Kidney (tissue), 22 donors: ENCODE measurements at places on chromosomes 2 and 18. TPM values are rescaled to one million over a fixed set of nuclear protein-coding genes. Genes with fewer than 3 reads are reported as not detected.

DNA sequence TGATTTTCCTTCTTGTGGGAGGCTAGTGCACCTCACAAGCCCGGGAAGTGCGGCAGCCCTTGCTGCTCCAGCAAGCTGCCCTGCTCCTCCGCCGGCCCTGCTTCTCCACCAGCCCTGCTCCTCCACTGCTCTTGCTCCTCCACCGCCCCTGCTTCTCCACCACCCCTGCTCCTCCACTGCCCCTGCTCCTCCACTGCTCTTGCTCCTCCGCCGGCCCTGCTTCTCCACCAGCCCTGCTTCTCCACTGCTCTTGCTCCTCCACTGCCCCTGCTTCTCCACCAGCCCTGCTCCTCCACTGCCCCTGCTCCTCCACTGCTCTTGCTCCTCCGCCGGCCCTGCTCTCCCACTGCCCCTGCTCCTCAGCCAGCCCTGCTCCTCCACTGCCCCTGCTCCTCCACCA lies 95.6 kb downstream of the NDUFA10 start:
- peak; percentile 13 for DNase-seq
- H3K4me1 ChIP-seq: no peaks in the 10 kb centered on the region
- H3K4me3 ChIP-seq: no peak overlapping the region
- no peaks in the 10 kb centered on the region for H3K27me3 ChIP-seq

Gene DSC1
- total RNA-seq: not detected

GRCh38 chr2:238131761-238132462 lies 6.6 kb upstream of the KLHL30 start:
- no peaks in the 10 kb centered on the region for H3K27me3 ChIP-seq
- no peaks in the 10 kb centered on the region for H3K36me3 ChIP-seq
- peaks cover 2% of the 10 kb centered on the region for H3K4me1 ChIP-seq
- no peak overlapping the region for H3K4me3 ChIP-seq
- no peak for DNase-seq

Gene C2orf66
- total RNA-seq: not detected

- H3K36me3 ChIP-seq: peaks cover 6% of the 10 kb centered on the region
- no peak for DNase-seq
- no peak overlapping the region for H3K4me3 ChIP-seq
- no peaks in the 10 kb centered on the region for H3K27me3 ChIP-seq
These were observed 6.2 kb downstream of the ARMC9 start for GRCh38 chr2:231204581-231204980.

GRCh38 chr18:51235009-51235789 lies 37.7 kb upstream of the MEX3C start:
- DNase-seq: no peak
- no peak overlapping the region for H3K4me3 ChIP-seq
- H3K4me1 ChIP-seq: no peaks in the 10 kb centered on the region

GRCh38 chr18:24964216-24964615 lies 387.8 kb downstream of the ZNF521 start:
- H3K36me3 ChIP-seq: no peaks in the 10 kb centered on the region
- H3K27me3 ChIP-seq: no peaks in the 10 kb centered on the region
- no peak for DNase-seq
- H3K27ac ChIP-seq: no peak overlapping the region

DNA sequence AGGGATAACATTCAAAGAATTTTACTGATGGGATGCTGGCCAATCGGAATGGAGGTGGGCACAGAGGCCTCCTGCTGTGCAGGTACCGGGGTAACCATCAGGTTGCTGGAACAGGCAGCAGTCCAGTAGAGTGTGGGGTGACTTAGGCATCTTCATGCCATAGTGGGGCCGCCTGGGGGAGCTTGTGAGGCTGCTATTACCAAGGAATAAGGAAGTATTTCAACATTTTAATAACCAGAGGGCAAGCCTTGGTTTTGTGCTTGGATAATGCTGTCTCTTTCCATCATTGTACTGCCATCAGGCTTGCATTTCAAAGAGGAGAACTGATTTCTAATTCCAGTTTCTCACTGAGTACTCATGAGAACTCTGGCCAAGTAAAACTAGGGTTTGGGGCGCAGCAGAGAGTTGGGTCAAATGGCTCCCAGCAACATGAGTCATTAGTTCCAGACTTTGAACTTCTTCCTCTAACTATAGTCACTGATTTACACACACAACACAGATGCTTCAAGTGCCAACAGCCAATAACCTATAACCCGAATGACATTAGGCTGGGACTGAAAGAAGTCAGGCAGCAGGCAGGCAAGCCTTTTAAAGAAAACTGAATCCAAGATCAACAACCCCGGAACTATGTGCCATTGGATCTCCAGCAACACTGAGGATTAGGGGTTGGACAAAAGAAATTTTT lies 56.1 kb upstream of the FHL2 start:
- H3K27ac ChIP-seq: peak overlapping the region; percentile 77
- no peaks in the 10 kb centered on the region for H3K27me3 ChIP-seq
- H3K4me1 ChIP-seq: peaks cover 8% of the 10 kb centered on the region
- peak; percentile 78 for DNase-seq

DNA sequence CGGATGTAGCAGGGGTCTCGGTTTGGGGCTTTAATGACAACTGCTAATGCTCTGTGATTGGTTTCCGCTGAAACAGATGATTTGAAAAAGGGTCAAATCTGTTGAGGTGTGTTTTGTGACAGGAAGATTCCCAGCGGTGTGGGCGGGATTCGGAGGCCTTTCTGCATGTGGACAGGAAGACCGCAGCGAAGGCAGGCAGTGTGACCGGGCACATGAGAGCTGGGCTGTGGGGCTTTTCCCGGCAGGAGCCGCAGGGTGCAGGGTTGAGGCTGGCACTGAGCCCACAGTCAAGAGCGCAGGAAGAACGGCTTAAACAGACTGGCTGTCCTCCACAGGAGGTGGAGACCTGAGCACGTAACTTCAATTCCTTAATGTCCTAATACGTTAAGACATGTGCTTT lies 180.0 kb upstream of the TPO start:
- H3K27ac ChIP-seq: no peak overlapping the region
- no peak overlapping the region for H3K4me3 ChIP-seq
- H3K36me3 ChIP-seq: no peaks in the 10 kb centered on the region
- H3K27me3 ChIP-seq: no peaks in the 10 kb centered on the region

Gene SRSF7
- 123 TPM for total RNA-seq

GRCh38 chr18:41949206-41949920 lies 5.7 kb upstream of the PIK3C3 start:
- no peaks in the 10 kb centered on the region for H3K27me3 ChIP-seq
- no peak overlapping the region for H3K4me3 ChIP-seq
- no peak for DNase-seq
- no peak overlapping the region for H3K27ac ChIP-seq
- no peaks in the 10 kb centered on the region for H3K36me3 ChIP-seq

DNA sequence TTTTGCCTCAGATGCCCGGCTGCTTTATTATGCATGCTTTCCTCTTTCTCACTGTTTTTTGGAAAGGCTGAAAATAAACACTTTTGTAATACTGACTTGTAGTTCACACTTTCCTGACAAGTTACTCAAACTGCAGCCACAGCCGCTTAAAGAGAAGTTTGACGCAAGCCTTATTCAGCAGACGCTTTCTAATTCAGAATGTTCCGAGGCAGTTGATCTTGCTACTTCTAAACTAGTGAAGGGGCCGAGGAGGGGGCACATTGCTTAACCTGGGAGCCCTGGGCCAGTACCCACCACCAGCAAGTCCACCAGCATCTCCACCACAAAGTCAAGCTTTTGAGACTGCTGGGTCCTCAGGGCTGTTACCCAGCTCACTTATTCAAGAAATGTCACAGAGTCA lies 71.8 kb upstream of the SPRED2 start:
- H3K4me1 ChIP-seq: no peaks in the 10 kb centered on the region
- no peaks in the 10 kb centered on the region for H3K36me3 ChIP-seq
- H3K4me3 ChIP-seq: no peak overlapping the region

GRCh38 chr2:196725218-196725617 lies 74.3 kb downstream of the GTF3C3 start:
- no peak overlapping the region for H3K4me3 ChIP-seq
- no peaks in the 10 kb centered on the region for H3K27me3 ChIP-seq
- no peak overlapping the region for H3K27ac ChIP-seq
- peaks cover 5% of the 10 kb centered on the region for H3K36me3 ChIP-seq
- H3K4me1 ChIP-seq: no peaks in the 10 kb centered on the region
- no peak for DNase-seq

Gene DUSP28
- 7.0 TPM for total RNA-seq

DNA sequence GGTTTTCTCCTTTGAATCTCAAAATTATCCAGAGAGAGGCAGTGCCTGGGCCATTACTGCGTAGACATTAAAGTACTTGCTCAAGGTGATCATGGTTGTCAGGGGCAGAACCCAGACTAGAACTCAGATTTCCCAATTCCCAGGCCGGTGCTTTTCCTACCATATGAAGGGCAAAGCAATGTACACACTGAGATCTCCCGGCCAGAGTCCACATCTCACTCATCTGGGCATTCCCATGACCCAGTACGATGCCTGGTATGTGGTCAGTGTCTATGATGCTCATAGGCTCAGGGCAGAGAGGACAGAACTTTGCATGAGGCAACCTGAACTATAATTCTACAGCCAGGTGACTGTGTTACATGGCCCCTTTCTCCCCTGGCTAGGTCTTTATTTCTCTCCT lies 531.4 kb downstream of the TDRD15 start:
- H3K4me1 ChIP-seq: no peaks in the 10 kb centered on the region
- H3K36me3 ChIP-seq: no peaks in the 10 kb centered on the region
- no peak overlapping the region for H3K4me3 ChIP-seq
- DNase-seq: no peak

- H3K4me3 ChIP-seq: no peak overlapping the region
- H3K4me1 ChIP-seq: no peaks in the 10 kb centered on the region
These were observed 18.1 kb downstream of the LPIN2 start for GRCh38 chr18:2994603-2995432.

DNA sequence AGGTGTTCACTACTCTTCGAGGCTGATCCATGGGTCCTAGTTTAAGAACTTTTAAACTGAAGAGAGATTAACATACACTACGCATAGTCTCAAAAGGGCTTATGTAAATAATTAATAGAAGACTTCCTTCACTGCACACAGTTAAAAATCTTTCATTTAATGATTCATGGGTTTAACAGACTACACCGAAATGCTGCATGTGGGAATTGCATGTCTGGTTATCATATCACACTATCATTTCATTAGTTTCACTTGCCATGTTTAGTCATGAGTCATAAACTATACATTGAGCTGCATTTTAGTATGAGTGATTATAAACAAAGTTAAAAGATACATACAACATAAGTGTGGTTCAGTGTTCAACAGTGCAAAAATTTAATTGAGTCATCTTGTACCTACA lies 31.2 kb downstream of the GLS start:
- DNase-seq: peak; percentile 75
- no peak overlapping the region for H3K4me3 ChIP-seq
- H3K27me3 ChIP-seq: no peaks in the 10 kb centered on the region
- H3K4me1 ChIP-seq: peaks cover 4% of the 10 kb centered on the region
- peaks cover 12% of the 10 kb centered on the region for H3K36me3 ChIP-seq

Gene TFCP2L1
- 172 TPM for total RNA-seq

DNA sequence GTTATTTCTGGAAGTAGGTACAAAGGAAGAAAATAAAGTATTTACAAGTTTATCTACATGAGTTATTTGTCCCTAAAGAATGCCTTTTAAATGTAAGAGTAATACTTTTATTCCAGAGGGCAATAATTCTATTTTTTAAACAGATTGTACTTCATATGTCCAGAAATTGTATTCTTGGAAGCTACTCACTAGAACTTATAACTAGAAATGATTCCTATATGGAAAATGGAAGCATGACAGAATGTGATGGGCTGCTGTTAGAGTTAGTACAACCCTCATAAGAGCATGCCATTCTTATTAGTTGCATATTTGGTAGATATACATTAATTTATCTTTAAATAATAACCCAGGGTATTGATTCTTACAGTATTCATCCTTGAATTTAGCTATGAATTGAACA lies 362.0 kb downstream of the FSIP2 start:
- DNase-seq: no peak
- no peaks in the 10 kb centered on the region for H3K36me3 ChIP-seq
- no peaks in the 10 kb centered on the region for H3K27me3 ChIP-seq
- H3K4me1 ChIP-seq: no peaks in the 10 kb centered on the region
- H3K4me3 ChIP-seq: no peak overlapping the region

- DNase-seq: no peak
- no peaks in the 10 kb centered on the region for H3K27me3 ChIP-seq
- H3K4me3 ChIP-seq: no peak overlapping the region
These were observed 70.0 kb downstream of the MBP start for GRCh38 chr18:77062518-77063003.

- H3K27me3 ChIP-seq: no peaks in the 10 kb centered on the region
- H3K27ac ChIP-seq: no peak overlapping the region
- DNase-seq: peak; percentile 39
- H3K4me1 ChIP-seq: peaks cover 6% of the 10 kb centered on the region
- H3K36me3 ChIP-seq: no peaks in the 10 kb centered on the region
These were observed 106.7 kb downstream of the DTNB start for GRCh38 chr2:25566694-25567093.

GRCh38 chr18:3345452-3345851 lies 83.5 kb downstream of the MYL12B start:
- no peaks in the 10 kb centered on the region for H3K27me3 ChIP-seq
- no peak overlapping the region for H3K4me3 ChIP-seq
- H3K36me3 ChIP-seq: no peaks in the 10 kb centered on the region
- H3K4me1 ChIP-seq: no peaks in the 10 kb centered on the region

- H3K27me3 ChIP-seq: no peaks in the 10 kb centered on the region
- no peaks in the 10 kb centered on the region for H3K36me3 ChIP-seq
- H3K4me3 ChIP-seq: no peak overlapping the region
- no peak for DNase-seq
These were observed 61.3 kb downstream of the IL1R2 start for GRCh38 chr2:102053096-102053495.

- H3K27ac ChIP-seq: no peak overlapping the region
- no peaks in the 10 kb centered on the region for H3K27me3 ChIP-seq
- H3K4me3 ChIP-seq: no peak overlapping the region
These were observed 331.3 kb downstream of the CYRIA start for GRCh38 chr2:16334366-16334765.

DNA sequence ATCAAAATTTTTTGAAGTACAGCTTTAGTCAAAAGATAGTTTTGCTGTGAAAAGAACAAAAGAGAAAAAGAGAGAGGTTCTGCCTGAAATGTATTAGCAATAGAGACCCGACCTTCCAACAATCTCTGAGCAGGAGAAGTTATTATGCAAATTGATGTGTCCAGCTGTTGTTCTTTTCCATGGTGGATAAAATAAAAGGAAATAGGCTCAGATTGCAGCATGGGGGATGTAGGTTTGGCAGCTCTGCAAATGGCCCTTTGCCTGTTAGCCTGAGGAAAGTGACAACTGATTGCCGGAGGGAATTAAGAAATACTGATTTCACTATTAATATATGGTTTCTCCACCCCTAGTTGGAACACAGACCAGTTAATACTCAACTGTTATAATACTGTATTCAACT lies 1283.2 kb upstream of the NXPH2 start:
- no peak overlapping the region for H3K4me3 ChIP-seq
- H3K27me3 ChIP-seq: no peaks in the 10 kb centered on the region
- no peak for DNase-seq
- no peaks in the 10 kb centered on the region for H3K4me1 ChIP-seq

Gene IL1R2
- total RNA-seq: 20.0 TPM

GRCh38 chr2:61470965-61471904 lies at the start of gene USP34:
USP34 (minus strand) TSS chr2:61471087; CDS start chr2:61470692, 395 bp downstream.
- peak within 1 kb of the TSS; percentile 94 for H3K4me3 ChIP-seq
- H3K4me1 ChIP-seq: peaks cover 2% of the 10 kb centered on the region
- H3K27me3 ChIP-seq: no peaks in the 10 kb centered on the region
- H3K27ac ChIP-seq: peak within 1 kb of the TSS; percentile 98
- DNase-seq: peak; percentile 97

Gene ITGA4
- total RNA-seq: 23.5 TPM

GRCh38 chr2:174605687-174606086 lies 8.1 kb upstream of the WIPF1 start:
- no peak for DNase-seq
- no peak overlapping the region for H3K27ac ChIP-seq
- H3K27me3 ChIP-seq: no peaks in the 10 kb centered on the region
